ENCODE measurements at places on chromosomes 1 and 21. TPM values are rescaled to one million over a fixed set of nuclear protein-coding genes. Genes with fewer than 3 reads are reported as not detected.

ANGPTL1 gene
- total RNA-seq = 12.3 TPM

PLPPR5 gene
- not detected for total RNA-seq

TSSK3 gene
- 2.1 TPM for total RNA-seq

DNA sequence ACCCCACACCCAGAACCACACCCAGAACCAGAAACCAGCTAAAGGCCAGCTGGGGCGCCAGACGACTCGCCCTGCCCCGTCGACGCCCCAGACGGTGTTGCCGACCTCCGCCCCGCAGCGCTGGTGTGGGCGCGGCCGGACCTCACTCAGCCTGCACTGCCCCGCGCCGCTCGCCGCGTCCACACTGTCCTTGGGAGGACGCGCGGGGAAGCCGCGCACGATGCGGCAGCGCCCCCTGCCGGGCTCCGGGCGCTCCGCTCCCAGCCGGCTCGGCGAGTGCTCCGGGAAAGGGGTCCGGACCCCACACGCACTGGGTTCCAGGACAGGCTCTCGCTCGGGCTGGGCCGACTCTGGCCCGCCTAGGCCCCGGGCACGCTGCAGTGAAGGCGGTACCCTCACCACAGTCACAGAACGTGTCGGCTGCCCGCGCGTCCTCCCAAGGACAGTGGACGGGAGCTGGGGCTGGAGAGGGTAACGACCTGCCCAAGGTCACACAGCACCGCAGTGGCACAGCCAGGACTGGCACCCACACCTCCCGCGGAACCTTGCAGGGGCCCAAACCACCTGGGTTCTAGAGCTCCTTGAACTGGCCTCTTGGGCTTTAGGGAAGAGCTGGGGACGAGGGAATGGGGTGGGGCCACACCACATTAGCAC lies 90.2 kb downstream of the DMRTA2 start:
- peaks cover 12% of the 10 kb centered on the region for H3K4me1 ChIP-seq
- no peak overlapping the region for H3K27ac ChIP-seq
- H3K4me3 ChIP-seq = peak overlapping the region; percentile 54
- peak; percentile 72 for DNase-seq
- H3K36me3 ChIP-seq = no peaks in the 10 kb centered on the region

- H3K36me3 ChIP-seq = no peaks in the 10 kb centered on the region
- H3K27ac ChIP-seq = no peak overlapping the region
- peak; percentile 72 for DNase-seq
- H3K4me1 ChIP-seq = no peaks in the 10 kb centered on the region
- peak overlapping the region; percentile 23 for H3K4me3 ChIP-seq
Observed at GRCh38 chr1:3695326-3696217, 43.3 kb downstream of the TP73 start.

DNA sequence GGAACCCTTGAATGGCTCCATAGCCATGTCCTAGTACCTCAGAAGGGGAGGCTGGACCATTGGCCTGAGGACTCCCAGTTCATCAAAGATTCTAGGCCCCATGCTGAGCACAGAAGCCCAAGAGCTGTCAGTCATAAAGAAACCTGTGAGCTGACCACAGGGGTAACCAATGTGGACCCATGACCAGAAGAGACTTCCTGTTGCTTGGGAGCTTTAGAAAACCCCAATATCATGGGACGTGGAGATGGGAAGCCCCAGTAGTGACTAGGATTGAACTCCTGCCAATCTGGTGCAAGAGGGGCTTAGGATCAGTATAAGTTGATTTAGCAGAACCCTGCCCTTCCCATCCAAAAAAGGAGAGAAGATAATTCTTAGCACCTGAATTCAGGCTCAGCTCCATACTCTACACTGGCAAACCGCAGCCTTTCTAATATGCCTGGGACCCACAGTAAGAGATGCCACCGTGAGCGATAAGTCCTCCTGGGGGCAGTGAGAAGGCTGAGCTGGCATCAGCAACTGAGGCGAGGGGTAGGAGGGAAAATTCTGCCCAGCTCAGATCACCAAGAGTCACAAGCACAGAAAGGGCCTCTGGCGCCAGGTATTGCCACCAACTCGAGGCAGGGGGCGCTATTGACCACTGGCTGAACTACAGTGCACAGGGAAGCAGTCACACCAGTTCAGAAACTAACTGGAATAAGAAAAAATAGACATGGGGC lies 108.9 kb downstream of the CAPN8 start:
- no peaks in the 10 kb centered on the region for H3K4me1 ChIP-seq
- no peak overlapping the region for H3K27ac ChIP-seq
- H3K4me3 ChIP-seq = no peak overlapping the region
- peak; percentile 74 for DNase-seq
- H3K27me3 ChIP-seq = no peaks in the 10 kb centered on the region

- peaks cover 21% of the 10 kb centered on the region for H3K27me3 ChIP-seq
- no peaks in the 10 kb centered on the region for H3K4me1 ChIP-seq
- no peak overlapping the region for H3K4me3 ChIP-seq
- no peak overlapping the region for H3K27ac ChIP-seq
- DNase-seq = no peak
- H3K36me3 ChIP-seq = no peaks in the 10 kb centered on the region
Observed at GRCh38 chr1:48093147-48093546, 96.0 kb upstream of the TRABD2B start.

All from lower lobe of right lung (tissue), 2 donors.